ENCODE measurements at places on chromosomes 12 and 14. TPM values are rescaled to one million over a fixed set of nuclear protein-coding genes. Genes with fewer than 3 reads are reported as not detected.

- peak; percentile 85 for ATAC-seq
These were observed 16.1 kb downstream of the PIGH start for GRCh38 chr14:67583711-67584644.

DNA sequence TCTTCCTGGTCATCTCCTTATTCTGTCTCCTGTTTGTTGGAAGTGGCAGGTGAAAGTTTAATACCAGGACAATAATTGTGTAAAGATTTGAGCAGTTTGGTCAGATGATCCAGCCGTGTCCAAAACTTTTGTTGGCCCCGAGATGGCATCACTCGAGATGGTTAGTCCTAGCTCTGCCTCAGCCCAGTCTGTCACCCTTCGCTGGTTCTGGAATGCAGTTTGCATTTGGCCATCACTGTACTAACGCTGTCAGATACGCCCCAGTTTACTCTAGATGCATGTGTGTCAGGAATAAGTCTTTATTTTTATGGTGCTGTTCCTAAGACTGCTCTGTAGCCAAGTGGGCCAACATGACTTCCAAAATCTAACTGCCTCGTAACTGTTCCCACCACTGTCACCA, 79.6 kb downstream of the MOK start:
- ATAC-seq: no peak

GRCh38 chr12:100913872-100914592, 119.5 kb downstream of the ANO4 start:
- no peak for ATAC-seq

GRCh38 chr14:59964251-59965007, 44.5 kb downstream of the LRRC9 start:
- no peak for ATAC-seq

GRCh38 chr14:63276492-63277342, 42.0 kb downstream of the GPHB5 start:
- peak; percentile 59 for ATAC-seq

GRCh38 chr12:18145924-18146323, 55.9 kb upstream of the RERGL start:
- no peak for ATAC-seq

DNA sequence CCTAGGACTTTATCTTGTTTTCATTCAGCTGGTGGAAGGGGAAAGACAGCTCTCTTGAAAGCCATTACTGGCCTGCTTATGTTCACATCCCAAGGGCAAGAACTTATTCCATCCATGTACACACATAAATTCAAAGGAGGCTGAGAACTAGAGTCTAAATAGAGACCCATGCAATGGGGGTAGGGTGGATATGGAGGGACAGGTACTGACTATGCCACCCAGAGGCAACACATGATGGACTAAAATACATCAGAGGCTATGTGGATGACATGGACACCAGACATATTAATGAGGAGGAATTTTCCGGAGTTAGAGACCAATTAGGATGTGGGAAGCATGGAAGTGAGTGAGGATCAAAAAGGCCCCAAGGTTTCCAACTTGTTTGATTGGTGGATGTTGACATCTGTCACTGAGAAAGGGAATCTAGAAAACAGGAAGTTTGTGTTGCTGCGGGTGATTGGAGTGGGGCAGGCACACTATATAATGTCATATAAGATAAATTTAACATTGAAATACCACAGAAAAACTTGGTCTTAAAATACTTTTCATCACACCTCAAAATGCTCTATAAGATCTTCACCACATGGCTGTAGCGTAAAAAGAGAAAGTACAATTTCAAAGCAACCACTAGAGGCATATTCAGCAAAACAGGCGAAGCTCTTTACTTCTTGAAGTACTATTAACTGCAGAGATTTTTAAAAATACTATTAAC, 130.4 kb downstream of the GRIP1 start:
- no peak for ATAC-seq

GRCh38 chr12:57401165-57401564, 29.7 kb downstream of the R3HDM2 start:
- ATAC-seq: no peak

- ATAC-seq: peak; percentile 60
These were observed 14.0 kb downstream of the CCER1 start for GRCh38 chr12:90940872-90941499.

MIP gene
- total RNA-seq: not detected

SYNE3 gene
- total RNA-seq: 1.9 TPM

KLRB1 gene
- total RNA-seq: 0.56 TPM

CNTN1 gene
- 9.8 TPM for total RNA-seq
